ENCODE measurements at places on chromosomes 1 and 21. TPM values are rescaled to one million over a fixed set of nuclear protein-coding genes. Genes with fewer than 3 reads are reported as not detected.
A peak's percentile ranks its signal among the peaks of the same experiment; 100 is the strongest.

GRCh38 chr1:11602424-11602823 is 51.8 kb downstream of the FBXO2 start:
- ATAC-seq, result no peak

GRCh38 chr21:36684957-36685714 is 13.8 kb upstream of the SIM2 start:
- no peak for ATAC-seq

GRCh38 chr1:94056996-94057395 is 64.0 kb downstream of the ABCA4 start:
- ATAC-seq, result no peak

TMEM54 gene
- 7.4 TPM for total RNA-seq

DNA sequence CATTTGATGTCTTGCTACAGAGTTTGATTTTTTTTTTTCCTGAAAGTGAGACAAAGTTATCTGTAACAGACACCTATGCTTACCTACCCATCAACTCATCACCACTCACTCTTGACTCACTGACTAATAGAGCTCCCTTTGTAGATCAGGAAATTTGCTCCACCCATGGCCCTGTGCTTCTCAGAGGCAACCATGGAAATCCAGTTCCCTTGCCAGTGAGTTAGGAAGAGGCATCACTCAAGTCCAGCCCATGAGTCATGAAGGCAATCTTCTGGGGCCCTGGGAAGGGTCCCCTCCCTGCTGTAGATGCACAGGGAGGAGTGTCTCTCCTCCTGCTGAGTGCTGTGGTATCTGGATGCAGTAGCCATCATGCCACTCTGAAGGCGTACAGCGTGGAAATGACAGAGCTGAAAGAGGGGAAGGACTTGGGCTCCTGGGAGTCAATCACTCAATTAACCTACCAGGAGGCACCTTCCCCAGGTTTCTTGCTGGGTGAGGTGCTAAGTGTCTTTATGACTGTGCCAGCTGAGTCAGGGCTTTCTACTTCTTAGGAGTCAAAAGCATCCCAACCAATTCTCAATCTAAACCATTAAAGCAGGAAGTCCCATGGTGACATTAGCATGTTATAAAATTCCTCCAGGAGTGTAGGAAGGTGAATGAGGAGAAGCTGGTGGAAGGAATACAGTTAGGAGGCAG is 56.1 kb downstream of the DNTTIP2 start:
- ATAC-seq, result peak; percentile 19

DNA sequence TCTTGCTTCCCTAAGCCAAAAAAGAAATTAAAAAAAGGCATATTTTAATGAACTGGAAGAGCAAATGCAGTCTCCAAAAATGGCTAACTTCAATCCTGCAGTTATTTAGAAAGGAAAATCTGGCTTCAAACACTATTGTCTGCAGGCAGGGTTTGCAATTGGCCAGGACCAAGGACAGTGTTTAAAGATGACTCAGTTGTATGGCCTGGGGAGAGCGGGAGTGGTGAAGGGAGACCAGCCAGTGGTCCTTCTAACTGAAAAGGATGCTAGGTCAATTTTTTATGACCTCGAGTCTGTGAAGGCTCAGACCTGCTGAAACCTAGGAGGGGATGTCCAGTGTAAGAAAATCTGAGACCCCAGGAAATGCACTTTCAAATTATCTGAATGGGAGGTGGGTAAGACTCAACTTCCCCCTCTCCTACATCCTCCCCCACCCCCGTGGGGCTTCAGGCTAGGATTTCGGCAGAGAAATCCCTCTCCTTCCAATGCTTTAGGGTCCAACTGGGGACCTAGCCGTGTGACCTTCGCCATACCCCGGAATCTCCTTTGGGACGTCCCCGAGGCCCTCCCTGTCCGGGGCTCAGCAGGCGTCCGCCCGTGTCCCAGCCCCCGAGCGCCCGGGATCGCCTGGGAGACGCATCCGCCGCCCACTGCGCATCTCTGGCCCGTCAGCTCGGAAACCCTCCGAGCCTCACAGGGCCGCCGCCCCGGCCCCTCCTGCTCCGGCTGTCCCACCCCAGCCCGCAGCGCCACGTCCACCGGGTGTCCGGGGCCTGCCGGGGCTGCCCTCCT is 602 bp upstream of the RIMKLA start:
- ATAC-seq, result peak; percentile 70

DNA sequence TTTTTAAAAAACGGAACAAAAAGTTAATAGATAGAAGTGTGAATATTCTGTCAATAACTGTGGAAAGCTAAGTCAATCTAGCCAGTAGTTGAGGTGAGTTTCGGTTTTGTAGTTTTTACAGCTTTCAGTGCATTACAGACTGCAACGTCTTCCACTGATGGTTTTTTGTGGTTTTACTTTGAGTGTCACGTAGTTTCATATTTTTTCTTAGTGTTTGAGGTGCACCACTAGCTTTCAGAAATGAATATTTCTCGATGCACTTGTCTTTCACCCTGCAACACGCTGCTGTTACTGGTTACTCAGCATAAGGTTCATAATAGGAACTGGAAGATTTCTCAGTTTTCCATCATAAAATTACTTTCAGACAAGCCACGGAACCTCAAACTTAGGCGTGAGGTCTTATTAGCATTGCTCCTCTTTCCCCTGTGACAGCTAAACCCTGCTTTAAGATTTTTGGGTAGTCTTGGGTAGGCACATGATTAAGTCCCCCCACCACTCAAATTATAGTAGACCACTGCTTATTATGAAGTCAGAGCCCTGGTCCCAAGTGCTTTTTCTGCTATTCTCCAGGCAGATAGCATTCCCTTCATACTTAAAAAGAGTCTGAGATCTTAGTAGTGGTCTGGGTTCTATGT is 1412.7 kb downstream of the KCNT2 start:
- no peak for ATAC-seq

- ATAC-seq, result peak; percentile 92
These were observed at the start of gene THEMIS2 for GRCh38 chr1:27872059-27872801. TSS of gene THEMIS2 (plus strand) at chr1:27872544. CDS start at chr1:27872572, 28 bp downstream.

P3R3URF gene
- not detected for total RNA-seq

SLFNL1 gene
- 1.3 TPM for total RNA-seq

- ATAC-seq, result no peak
These were observed 63.6 kb upstream of the DENND1B start for GRCh38 chr1:197838836-197839235.

TNN gene
- total RNA-seq, result 0.23 TPM

- peak; percentile 52 for ATAC-seq
These were observed 17.2 kb upstream of the C2CD2 start for GRCh38 chr21:41970751-41971653.

PHGDH gene
- total RNA-seq, result 203 TPM

DNA sequence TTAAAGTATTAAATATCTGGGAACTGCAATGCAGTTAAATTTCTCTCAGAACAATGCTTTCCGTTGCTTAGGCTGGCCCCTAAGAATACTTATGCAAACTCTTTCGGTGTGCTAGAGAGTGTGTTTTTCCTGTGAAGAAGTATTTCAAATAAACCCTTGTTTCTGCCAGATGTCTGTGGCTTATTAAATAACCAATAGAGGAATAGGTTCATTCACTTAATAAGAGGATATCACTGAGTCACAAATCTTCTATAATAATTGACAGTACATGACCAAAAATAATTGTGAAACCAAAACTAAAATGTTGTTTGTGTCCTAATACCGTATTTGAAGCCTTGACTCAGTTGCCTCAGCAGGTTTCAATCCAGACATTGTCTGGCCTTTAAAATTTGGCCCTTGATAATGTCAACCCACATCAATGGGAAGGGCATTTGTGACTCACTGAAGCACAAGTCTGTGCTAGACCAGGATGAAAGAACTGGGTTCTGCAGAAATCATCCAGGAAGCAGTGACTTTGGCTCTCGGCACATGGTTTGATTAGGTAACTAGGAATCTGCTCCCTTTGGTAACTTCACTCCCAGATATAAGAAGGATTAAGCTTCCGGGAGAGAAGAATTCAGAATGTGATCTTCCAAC is 104.2 kb upstream of the BARHL2 start:
- no peak for ATAC-seq

GRCh38 chr1:19342062-19342750 is 30.1 kb downstream of the SLC66A1 start:
- ATAC-seq, result peak; percentile 91

- ATAC-seq, result no peak
These were observed 2.1 kb upstream of the HCRTR1 start for GRCh38 chr1:31615414-31615813.

GRHL3 gene
- not detected for total RNA-seq

TAGLN2 gene
- 112 TPM for total RNA-seq

MAP3K21 gene
- 2.3 TPM for total RNA-seq

DNA sequence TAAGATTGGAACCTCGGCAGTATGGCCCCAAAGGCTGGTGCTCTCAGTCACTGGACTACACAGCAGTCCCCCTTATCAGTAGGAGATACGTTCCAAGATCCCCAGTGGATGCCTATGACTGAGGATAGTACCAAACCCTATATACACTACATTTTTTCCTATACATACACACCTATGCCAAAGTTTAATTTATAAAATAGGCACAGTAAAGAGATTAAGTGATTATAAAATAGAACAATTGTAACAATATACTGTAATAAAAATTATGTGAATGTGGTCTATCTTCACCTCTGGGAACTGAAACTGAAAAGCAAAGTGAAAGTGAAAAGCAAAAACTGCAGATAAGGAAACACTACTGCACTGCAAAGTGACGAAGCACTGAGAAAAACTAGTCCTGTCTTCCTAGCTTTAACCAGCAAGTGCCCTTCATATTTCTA is 96.8 kb downstream of the INTS7 start:
- no peak for ATAC-seq

VCAM1 gene
- total RNA-seq, result 58.7 TPM

DNA sequence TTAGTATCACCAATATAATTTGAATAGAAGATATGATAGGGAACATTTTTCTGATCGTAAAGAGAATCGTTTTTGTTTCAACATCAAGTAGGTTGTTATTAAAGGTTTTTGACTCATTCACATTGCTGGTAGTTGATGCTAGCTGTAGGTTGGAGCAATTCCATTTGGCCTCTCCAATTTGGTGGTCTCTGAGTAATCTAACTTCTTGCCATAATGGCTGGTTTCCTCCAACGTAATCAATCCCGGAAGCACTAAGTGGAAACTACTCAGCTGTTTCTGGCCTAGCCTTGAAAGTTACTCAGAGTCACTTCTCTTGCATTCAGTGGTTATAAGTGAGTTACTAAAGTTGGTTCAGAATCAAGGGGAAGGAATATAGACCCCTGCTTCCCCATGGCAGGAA is 26.0 kb downstream of the RCOR3 start:
- no peak for ATAC-seq

DNA sequence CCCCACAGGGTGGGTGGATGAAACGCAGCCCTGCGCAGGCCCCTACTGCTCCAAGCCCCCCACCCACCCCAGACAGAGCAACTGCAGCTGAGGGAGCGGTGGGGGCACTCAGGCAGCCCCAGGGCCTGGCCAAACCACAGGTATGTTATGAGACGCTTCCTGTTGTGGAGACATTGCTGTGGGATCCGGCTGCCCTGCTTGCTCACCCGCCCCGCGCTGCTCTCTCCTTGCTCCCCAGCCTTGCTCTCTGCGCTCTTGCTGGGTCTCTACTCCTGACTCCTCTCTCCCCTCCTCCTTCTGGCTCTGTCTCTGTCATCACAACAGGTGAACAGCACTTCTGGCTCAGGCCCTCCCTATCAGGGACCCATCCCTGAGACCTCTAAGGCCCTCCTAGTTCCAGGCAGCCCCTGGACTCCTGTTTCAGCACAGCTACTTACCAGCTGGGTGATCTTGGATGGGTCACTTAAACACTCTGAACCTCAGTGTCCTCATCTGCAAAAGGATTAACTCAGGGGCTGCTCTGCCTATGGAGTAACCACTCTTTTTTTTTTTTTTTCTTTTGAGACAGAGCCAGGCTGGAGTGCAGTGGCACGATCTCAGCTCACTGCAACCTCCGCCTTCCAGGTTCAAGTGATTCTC is 15.9 kb downstream of the COL8A2 start:
- ATAC-seq, result peak; percentile 18

DNA sequence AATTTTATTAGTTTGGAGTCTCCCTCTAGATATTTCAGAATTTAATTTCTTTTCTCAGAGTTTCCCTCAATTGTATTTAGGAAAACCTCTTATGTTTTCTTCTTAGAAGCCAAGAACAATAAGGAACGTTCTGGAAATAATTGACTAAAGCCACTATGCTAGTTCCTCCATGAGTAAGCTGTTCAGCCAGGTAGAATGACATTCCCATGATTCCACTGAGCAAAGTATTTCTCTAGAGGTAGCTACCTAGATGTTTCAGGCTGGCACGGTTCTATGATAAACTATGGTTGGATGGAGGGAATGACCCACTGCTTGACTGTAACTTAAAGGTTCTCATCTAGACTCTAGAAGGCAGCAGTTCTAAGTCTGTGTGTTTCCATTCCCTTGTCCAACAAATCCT is 62.4 kb downstream of the CLDN17 start:
- no peak for ATAC-seq

DNA sequence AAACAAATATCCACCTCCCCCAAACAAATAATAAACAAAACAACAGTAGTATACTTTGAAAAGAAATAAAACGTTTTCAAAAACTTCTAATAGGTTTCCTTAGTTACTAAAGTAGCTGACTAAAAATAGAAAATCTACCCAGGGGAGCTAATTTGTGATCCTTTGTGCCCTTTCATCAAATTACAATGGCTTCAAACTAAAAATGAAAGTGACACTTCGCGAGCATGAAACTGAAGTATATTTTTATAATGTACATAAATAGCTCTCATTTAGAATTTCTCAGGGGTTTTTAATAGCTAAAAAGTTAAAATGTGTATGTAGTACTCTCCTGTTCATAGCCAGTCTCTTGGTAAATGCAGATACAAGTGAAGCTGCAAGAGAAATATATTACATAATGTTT is 78.4 kb downstream of the BRINP3 start:
- ATAC-seq, result no peak

GRCh38 chr1:200406161-200406797 is 3.6 kb downstream of the ZNF281 start:
- no peak for ATAC-seq

- no peak for ATAC-seq
These were observed 12.6 kb downstream of the DAB1 start for GRCh38 chr1:57411262-57411661.

GRCh38 chr1:59605761-59606160 is 209.0 kb upstream of the HOOK1 start:
- ATAC-seq, result no peak

GRCh38 chr1:189805735-189806134 is 671.9 kb downstream of the BRINP3 start:
- ATAC-seq, result no peak

DNA sequence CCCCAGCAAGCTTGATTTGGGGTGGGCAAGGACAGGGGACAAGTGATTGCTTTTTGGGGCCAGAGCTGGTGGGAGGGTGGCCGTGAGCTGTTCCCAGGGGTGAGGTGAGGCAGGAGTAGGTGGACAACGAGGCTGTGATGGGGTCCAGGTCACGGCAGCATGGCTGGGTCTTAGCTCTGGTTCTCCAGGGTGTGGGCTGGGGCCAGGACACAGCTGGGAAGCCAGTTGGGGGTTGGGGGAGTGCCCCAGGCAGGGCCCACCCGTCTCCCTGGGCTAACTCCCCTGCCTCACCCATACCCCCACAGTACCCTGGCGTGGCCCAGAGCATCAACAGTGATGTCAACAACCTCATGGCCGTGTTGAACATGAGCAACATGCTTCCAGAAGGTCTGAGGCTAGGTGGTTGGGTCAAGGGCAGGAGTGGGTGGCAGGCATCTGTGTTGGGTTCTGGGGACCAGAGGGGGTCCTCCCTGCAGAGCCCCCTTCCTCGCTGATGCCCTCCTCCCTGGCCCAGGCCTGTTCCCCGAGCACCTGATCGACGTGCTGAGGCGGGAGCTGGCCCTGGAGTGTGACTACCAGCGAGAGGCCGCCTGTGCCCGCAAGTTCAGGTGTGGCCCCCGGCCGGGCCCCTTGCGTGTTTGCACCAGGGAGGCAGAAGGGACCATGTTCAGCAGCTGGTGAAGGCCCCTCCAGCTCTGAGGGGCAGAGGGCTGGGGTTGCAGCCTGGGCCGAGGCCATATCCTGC is 43.3 kb downstream of the COQ8A start:
- no peak for ATAC-seq
